ENCODE measurements at places on chromosomes 7 and 10. TPM values are rescaled to one million over a fixed set of nuclear protein-coding genes. Genes with fewer than 3 reads are reported as not detected.

- DNase-seq: no peak
- H3K27me3 ChIP-seq: no peaks in the 10 kb centered on the region
- H3K27ac ChIP-seq: no peak overlapping the region
- no peaks in the 10 kb centered on the region for H3K36me3 ChIP-seq
- no peaks in the 10 kb centered on the region for H3K4me1 ChIP-seq
- H3K4me3 ChIP-seq: no peak overlapping the region
Observed at GRCh38 chr7:40536421-40536820, 401.6 kb downstream of the SUGCT start.

- H3K27me3 ChIP-seq: no peaks in the 10 kb centered on the region
- DNase-seq: no peak
- no peak overlapping the region for H3K4me3 ChIP-seq
Observed at GRCh38 chr7:130324306-130324943, 20.2 kb upstream of the CPA5 start.

GRCh38 chr7:119999738-120000475 lies 273.1 kb upstream of the KCND2 start:
- H3K4me1 ChIP-seq: no peaks in the 10 kb centered on the region
- H3K27me3 ChIP-seq: no peaks in the 10 kb centered on the region
- H3K4me3 ChIP-seq: no peak overlapping the region

DNA sequence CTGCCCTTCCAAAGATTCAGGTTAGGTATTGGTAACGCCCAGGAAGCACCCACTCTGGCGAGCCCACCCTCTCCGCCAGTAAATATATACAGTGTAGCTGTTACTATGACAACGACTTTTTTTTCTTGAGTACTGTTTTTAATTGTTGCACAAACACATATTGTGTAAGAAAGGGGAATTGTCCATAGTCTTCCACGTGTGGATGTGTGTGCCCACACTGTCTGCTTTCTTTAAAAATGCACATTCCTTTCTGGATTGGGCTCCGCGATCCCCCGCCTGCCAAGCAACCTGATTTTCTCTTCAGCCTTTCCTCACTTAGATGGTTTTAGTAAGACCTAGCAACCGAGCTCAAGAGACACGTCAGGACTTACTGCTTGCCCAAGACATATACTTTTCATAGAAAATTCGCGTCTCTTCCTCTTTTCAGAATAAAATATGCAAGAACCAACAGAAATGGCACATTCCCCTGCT lies 247.8 kb downstream of the EBF3 start:
- H3K27me3 ChIP-seq: no peaks in the 10 kb centered on the region
- no peak for DNase-seq
- no peak overlapping the region for H3K27ac ChIP-seq
- H3K4me3 ChIP-seq: no peak overlapping the region

- peaks cover 41% of the 10 kb centered on the region for H3K4me1 ChIP-seq
- no peak overlapping the region for H3K27ac ChIP-seq
- H3K36me3 ChIP-seq: no peaks in the 10 kb centered on the region
- peak; percentile 84 for DNase-seq
- H3K27me3 ChIP-seq: peaks cover 81% of the 10 kb centered on the region
Observed at GRCh38 chr10:101260764-101261481, 31.7 kb upstream of the LBX1 start.

GRCh38 chr10:103333934-103334520 lies 16.9 kb downstream of the PCGF6 start:
- H3K36me3 ChIP-seq: peaks cover 12% of the 10 kb centered on the region
- H3K4me1 ChIP-seq: no peaks in the 10 kb centered on the region
- H3K27me3 ChIP-seq: no peaks in the 10 kb centered on the region
- H3K4me3 ChIP-seq: no peak overlapping the region
- peak; percentile 15 for DNase-seq

- no peaks in the 10 kb centered on the region for H3K36me3 ChIP-seq
- no peak overlapping the region for H3K4me3 ChIP-seq
- H3K27ac ChIP-seq: no peak overlapping the region
Observed at GRCh38 chr7:70681469-70682350, 450.2 kb upstream of the GALNT17 start.

GRCh38 chr10:129793996-129794395 lies 170.1 kb downstream of the EBF3 start:
- no peaks in the 10 kb centered on the region for H3K36me3 ChIP-seq
- H3K4me3 ChIP-seq: no peak overlapping the region
- no peak for DNase-seq
- no peaks in the 10 kb centered on the region for H3K27me3 ChIP-seq

DNA sequence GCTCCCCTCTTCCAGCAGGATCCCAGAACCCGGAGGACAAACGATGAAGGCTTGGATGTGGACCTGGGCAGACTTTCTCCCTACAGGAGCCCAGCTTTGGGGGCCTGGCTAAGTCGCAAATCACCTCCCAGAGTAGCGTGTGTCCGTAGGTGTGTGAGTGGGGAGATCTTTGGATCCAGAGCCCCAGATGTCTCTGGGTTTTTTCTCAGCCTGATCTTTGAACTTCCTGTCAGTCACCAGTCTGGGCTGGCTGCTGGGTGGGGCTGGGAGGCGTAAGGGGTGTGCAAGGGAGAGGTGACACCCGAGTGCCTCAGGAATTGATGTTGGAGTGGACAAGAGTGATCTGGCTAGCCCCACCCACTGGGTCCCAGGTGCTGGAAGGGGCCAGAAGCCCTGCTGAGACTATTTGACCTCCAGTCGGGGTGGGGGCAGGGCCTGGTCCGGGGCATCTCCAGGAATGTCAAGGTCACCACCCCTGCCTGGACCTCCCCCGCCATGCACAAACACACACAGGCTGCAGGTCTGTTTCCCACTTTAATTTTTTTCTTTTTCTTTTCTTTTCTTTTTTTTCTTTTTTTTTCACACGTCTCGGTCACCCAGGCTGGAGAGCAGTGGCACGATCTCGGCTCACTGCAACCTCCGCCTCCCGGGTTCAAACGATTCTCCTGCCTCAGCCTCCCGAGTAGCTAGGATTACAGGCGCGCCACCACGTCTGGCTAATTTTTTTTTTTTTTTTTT lies at the start of gene MOGAT3:
TSS of gene MOGAT3 (minus strand) at position 175 of the 738 bp plus-strand sequence. CDS start 182 bp downstream, outside the sequence.
- H3K27ac ChIP-seq: no peak within 1 kb of the TSS
- H3K36me3 ChIP-seq: no peaks in the 10 kb centered on the region
- no peaks in the 10 kb centered on the region for H3K4me1 ChIP-seq

GRCh38 chr7:46725838-46726237 lies 804.8 kb upstream of the IGFBP3 start:
- no peaks in the 10 kb centered on the region for H3K36me3 ChIP-seq
- no peak for DNase-seq
- no peaks in the 10 kb centered on the region for H3K27me3 ChIP-seq
- no peak overlapping the region for H3K27ac ChIP-seq

GRCh38 chr10:124072106-124072505 lies 21.3 kb downstream of the CHST15 start:
- no peak overlapping the region for H3K27ac ChIP-seq
- no peaks in the 10 kb centered on the region for H3K27me3 ChIP-seq
- no peaks in the 10 kb centered on the region for H3K36me3 ChIP-seq
- no peak for DNase-seq
- peaks cover 35% of the 10 kb centered on the region for H3K4me1 ChIP-seq

DNA sequence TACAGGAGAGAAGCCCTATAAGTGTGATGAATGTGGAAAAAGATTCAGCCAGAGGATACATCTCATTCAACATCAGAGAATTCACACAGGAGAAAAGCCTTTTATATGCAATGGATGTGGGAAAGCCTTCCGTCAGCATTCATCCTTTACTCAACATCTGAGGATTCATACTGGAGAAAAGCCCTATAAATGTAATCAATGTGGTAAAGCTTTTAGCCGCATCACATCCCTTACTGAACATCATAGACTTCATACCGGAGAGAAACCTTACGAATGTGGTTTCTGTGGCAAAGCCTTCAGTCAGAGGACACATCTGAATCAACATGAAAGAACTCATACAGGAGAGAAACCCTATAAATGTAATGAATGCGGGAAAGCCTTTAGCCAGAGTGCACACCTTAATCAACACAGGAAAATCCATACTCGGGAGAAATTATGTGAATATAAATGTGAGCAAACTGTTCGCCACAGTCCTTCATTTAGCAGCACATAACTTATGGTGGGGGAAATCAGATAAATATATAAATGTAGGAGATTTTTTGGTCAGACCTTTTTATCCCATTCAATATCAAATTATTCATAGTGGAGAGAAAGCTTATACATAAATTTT lies 12.1 kb upstream of the MRPS17 start:
- DNase-seq: no peak
- H3K27ac ChIP-seq: no peak overlapping the region
- H3K27me3 ChIP-seq: no peaks in the 10 kb centered on the region
- H3K4me1 ChIP-seq: no peaks in the 10 kb centered on the region

DNA sequence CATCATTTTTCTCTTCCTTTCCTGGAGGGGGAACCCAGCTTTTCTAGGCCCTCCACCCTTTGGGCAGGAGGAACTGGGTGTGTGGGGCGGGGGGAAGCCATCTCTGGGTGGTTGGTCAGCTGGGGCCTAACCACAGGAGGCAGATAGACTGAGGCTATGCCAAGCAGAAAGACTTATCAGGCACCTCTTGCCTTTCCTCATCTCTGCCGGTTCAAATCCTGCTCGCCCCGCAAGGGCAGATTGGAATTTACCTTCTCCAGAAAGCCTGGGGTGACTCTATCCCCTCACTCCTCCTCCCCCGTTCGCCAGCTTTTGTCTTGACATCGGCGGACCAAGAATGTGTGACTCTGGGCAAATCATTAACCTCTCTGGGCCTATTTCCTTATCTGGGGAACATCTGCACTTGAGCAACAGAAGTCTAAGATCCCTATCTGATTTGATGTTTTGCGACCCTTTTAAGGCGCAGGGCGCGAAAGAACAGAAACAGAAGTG lies 584 bp upstream of the GARS1 start:
- peaks cover 19% of the 10 kb centered on the region for H3K4me1 ChIP-seq
- peak overlapping the region; percentile 91 for H3K4me3 ChIP-seq
- no peaks in the 10 kb centered on the region for H3K36me3 ChIP-seq
- H3K27me3 ChIP-seq: no peaks in the 10 kb centered on the region

DNA sequence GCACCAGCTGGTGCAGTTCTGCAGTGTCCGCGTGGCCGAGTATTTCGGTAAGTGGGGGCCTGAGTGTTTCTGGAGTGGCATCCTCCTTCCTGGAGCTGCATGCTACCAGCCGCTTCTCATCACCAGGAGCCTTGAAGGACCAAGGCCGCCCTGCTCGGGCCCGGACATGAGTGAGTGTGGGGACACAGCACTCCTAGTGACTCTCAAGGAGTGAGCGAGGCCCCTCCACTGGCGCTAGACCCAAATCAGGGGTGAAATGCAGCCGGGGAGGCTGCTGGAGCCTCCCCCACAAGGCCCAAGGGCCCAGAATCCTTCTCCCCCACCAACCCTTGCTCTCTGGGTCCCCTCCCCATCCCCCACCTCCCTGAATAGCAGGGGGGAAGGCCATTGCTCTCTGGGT lies 48.0 kb downstream of the CAMK2B start:
- peaks cover 5% of the 10 kb centered on the region for H3K27me3 ChIP-seq
- no peak overlapping the region for H3K27ac ChIP-seq
- no peak overlapping the region for H3K4me3 ChIP-seq
- DNase-seq: no peak
- no peaks in the 10 kb centered on the region for H3K36me3 ChIP-seq

DNA sequence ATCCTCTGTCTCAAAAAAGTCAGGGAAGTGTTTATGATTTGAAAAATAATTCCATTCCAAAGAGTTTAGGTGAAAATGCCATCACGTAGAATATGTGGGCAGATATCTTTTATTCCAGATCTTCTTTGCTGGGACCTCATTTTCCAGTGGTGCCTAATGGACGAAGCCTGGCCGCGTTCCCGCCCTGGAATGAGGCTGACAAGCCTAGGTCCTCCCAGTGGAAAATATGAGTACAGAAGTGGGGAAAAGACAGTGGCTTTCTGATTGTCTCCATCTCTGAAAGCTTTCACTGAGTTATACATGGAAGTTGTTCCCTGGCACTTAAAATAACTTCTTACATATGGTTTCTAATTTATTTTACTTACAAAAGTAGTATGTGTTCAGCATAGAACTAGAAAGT lies 139.4 kb downstream of the TACC2 start:
- H3K27me3 ChIP-seq: no peaks in the 10 kb centered on the region
- no peak overlapping the region for H3K4me3 ChIP-seq
- no peaks in the 10 kb centered on the region for H3K36me3 ChIP-seq
- H3K27ac ChIP-seq: no peak overlapping the region
- peaks cover 30% of the 10 kb centered on the region for H3K4me1 ChIP-seq

DNA sequence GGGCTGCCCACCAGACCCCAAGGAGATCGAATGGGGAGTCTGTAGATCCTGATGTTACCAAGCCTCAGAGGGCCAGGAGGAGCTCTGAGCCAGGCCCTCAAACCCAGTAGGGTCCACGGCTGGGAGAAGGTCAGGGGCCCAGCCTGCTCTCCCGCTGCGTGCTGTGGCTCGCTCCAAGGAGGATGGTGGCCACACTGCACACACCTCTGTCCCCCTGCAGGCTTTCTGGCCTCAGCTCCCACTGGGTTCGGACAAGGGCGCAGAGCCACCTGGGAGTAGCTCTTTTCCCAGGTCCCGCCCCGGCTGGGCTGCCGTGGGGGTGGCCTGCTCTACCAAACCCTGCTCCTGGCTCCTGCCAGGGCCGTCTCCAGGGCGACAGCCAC lies 175.8 kb downstream of the ZNF248 start:
- H3K27ac ChIP-seq: no peak overlapping the region
- DNase-seq: no peak
- no peaks in the 10 kb centered on the region for H3K4me1 ChIP-seq

DNA sequence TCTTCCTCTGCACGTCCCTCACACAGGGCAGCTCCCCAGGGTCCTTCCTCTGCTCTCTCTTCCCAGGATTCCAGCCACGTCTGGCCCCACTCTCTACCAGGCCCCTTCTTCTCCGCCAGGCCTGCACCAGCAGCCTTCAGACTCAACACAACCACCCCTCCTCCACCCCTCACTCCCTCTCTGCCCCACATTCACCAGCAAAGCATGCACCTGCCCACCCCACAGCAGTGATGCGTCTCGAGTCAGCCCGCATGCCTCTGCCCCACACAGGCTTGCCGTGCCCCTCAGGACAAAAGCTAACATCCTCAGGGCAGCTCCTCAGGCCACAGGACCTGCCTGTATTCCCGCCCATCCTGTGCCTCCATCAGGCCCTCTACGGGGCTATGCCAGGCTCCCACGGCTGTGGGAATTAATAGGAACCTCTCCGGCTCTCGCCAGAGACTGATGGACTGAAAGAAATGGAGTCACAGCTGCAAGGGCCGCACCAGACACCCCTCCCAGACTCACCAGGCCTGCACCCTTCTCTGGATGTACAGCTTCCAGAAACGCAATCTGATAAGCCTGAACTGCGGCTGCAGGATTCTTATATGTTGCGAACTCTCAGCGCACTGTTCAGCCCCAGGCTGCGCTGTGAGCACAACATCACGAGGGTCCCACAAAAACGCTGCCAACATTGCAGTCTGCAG lies 100.1 kb downstream of the CYTH3 start:
- peaks cover 12% of the 10 kb centered on the region for H3K4me1 ChIP-seq
- H3K27me3 ChIP-seq: no peaks in the 10 kb centered on the region
- H3K36me3 ChIP-seq: no peaks in the 10 kb centered on the region

NUTM2B gene
- 0.43 TPM for total RNA-seq

MYH16 gene
- total RNA-seq: not detected

AKR1C1 gene
- total RNA-seq: 3.7 TPM

HOXA10 gene
- total RNA-seq: not detected

MARVELD1 gene
- 7.1 TPM for total RNA-seq

CFAP46 gene
- total RNA-seq: 4.6 TPM

EVX1 gene
- not detected for total RNA-seq

TMEM139 gene
- 5.4 TPM for total RNA-seq

PMPCB gene
- total RNA-seq: 103 TPM

SUN3 gene
- not detected for total RNA-seq
